Fibroblast of the aortic adventitia (primary cell): ENCODE measurements at places on chromosomes 4 and X.

- DNase-seq, result peak; percentile 39
Measured at GRCh38 chrX:40207626-40208025, 109.9 kb upstream of the BCOR start.

DNA sequence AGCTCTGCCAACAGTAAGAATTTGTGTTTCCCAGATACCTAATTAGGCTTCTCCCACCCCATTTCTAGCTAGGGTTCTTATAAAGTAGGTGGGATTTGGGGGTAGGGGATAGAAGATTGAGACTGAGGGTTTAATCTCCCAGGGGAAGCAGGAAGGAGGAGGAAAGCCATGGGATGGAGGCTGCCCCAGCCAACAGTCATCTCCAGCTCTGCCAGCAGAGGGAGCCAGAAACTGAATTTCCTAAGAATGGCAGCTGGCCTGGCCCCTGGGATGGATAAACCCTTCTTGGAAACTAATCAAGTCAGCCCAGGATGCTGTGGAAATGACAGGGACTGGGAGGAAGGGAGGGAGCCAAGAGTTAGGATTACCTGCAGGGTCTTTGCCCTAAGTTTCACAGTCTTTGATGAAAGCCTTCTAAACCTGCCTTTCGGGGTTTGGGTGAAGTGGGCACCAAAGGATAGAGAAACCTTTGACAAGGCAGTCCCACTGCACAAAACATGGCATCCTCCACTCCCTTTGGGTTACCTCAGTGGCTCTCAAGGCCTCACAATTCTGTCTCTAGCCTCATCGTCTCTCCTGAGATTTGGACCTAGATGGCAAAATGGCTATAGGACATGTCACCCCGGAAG is 6.7 kb upstream of the ERCC6L start:
- DNase-seq, result peak; percentile 67

DNA sequence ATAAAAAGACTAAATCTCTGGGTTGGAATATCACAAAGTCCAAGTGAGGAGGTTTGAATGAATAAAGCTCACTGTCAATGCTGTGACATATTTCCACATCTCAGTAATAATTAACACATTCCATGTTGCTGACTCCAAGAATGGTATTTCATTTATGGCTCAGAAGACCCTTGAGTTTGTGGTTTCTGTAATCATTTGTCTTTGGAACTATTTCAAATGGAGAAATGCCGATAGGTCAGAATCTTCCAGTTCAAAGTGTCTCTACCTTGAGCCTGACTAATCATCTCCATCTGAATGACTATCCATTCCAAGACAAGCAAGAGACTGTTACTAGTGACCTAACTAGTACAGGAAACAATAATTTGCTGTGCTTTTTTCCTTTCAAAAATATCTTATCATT is 24.2 kb upstream of the SLC2A9 start:
- DNase-seq, result no peak

DNA sequence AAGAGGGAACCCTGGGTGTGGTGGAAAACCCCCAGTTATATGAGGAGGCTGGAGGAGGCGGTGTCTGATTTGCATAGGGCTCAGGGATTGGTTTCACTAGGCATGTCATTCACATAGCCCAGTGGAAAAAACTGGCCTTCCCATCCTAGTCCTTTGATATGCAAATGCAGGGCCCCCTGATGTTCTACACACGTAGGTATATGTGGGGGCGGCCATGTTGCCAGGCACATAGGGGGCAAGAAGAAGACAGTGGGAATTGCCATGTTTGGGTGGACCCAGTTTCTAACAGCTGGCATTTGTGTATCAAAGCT is 34.0 kb upstream of the ENPP6 start:
- no peak for DNase-seq

GRCh38 chr4:2269206-2269531 is 7.3 kb upstream of the MXD4 start:
- no peak for DNase-seq

DNA sequence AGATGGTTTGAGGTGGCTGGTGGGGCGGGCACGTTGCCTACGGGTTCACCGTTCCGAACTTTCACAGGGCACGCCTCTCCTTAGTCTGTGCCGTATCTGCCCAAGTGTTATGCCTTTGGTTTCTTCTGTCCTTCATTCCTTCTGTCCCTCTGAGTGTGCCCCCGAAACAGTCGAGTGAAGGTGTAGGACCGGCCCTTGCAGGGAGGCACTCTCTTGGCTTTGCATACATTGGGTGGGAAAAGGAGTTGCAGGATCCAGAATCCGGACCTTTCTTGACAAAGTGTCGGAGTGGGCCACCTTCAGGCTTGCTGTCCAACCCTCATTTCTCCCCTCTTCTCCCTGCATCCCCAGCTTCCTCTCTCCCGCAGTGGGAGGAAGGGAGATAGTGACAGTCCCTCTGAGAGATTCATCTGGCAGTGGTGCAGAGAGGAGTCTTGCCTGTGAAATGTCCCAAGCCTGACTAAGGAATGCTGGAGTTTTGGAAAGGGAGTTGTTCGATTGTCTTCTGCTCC is 569 bp downstream of the ARFIP1 start:
- peak; percentile 47 for DNase-seq

GRCh38 chr4:1973661-1974060 is 35.1 kb downstream of the NELFA start:
- no peak for DNase-seq

DNA sequence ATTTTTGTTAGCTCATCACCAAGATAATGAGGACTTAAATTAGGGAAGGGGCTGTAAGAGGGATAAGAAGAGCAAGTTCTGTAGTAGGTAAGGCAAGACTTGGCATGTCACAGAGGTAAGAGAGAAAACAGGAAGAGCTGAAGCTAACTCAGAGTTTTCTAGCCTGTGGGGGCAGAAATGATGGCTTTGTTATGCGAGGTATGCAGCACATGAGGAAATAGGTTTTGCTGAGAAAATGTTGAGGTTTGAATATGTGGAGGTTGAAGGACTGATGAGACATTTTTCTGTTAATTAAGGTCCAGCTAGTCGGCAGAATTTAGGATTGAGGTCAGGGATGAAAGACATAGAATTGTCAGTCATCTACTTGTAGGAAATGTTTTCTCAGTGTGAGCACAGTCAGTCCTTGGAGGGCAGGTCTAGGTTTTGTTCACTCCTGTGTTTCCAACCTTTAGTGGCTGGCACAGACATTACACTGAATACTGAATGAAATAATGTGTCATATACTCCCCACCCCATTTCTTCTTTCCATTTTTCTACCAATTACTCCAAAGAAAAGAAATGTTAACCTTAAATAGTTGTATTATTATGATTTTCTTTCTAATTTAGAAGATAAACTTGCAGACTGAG is 154.0 kb upstream of the AADAT start:
- no peak for DNase-seq

GRCh38 chr4:15868111-15868510 is 70.4 kb downstream of the FGFBP1 start:
- DNase-seq, result peak; percentile 14

DNA sequence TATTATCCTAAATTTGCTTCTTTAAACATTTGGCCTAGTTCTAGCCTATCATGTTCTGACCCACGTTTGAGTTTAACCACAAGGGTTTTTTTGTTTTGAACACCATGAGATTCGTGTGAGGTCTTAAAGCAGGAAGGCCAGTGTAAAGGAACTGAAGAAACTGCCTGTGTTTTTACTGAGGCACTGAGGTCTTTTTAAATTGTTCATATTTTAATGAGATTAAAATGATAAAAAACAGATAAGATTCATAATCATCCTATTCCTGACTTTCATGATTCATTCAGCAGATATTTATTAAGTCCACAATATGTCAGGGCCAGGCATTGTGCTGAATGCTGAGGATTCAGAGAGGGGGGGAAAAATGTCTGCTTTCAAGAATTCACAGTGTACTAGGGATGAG is 3.2 kb downstream of the RPS6KA3 start:
- peak; percentile 65 for DNase-seq

DNA sequence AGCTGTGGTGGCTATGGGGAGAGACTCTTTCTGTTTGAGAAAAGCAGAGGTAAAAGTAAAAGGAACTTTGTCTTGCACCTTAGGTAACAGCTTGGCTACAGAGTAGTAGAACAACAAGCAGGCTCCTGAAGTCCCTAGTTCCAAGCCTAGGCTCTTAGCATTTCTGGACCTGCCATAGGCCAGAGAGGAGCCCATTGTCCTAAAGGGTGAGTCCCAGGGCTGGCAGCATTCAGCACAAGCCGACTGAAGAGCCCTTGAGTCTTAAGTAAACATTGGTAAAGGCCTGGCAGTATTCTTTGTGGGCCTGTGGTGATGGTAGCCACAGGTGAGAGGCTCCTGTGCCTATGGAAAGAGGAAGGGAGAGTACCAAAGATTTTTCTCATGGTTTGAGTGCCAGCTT is 38.2 kb downstream of the CSN3 start:
- DNase-seq, result no peak

- DNase-seq, result no peak
Measured at GRCh38 chr4:26942871-26943270, 82.2 kb downstream of the STIM2 start.

DNA sequence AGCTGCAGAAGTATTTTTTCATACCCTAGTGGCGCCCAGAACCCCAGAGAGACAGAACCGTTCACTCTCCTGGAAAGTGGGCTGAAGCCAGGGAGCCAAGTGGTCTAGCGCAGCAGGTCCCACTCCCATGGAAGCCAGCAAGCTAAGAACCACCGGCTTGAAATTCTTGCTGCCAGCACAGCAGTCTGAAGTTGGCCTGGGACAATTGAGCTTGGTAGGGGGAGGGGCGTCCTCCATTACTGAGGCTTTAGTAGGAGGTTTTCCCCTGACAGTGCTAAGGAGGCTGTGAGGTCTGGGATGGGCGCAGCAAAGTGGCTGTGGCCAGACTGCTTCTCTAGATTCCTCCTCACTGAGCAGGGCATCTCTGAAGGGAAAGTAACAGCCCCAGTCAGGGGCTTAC is 84.5 kb upstream of the ATXN3L start:
- DNase-seq, result no peak

DNA sequence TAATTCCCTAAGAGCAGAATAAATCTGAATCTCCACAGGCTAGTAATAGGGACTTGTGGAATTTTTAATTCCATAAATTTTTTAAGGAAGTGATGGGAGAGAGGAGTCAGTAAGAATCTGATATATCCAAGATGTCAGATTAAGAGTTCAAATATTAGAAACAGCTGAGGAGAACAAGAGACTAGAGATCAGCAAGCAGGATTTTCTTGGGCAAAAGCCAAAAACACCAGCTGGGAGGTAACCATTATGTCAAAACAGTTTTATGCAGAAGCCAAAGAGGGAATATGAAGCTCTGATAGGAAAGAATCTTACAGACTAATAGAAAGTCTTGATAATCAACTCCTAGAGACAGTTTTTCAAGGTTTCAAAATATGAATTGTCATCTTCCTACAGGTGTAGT is 72.2 kb upstream of the RBPJ start:
- DNase-seq, result peak; percentile 91

DNA sequence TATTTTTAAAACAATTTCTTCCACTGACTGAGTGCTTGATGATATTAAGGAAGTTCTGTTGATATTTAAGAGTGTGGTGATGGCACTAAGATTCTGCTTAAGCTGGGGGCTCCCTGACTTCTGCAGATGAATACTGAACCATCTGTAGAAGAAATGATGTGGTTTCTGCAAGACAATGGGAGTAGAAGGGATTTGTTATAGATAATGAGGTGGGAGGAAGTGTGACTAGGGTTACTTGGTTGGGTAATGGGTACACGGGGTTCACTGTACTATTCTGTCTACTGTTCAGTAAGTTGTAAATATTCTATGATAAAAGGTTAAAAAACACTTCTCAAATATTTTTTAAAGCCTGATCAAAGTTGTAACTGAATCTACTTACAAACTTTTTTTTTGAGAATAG is 60.9 kb upstream of the TXK start:
- no peak for DNase-seq

DNA sequence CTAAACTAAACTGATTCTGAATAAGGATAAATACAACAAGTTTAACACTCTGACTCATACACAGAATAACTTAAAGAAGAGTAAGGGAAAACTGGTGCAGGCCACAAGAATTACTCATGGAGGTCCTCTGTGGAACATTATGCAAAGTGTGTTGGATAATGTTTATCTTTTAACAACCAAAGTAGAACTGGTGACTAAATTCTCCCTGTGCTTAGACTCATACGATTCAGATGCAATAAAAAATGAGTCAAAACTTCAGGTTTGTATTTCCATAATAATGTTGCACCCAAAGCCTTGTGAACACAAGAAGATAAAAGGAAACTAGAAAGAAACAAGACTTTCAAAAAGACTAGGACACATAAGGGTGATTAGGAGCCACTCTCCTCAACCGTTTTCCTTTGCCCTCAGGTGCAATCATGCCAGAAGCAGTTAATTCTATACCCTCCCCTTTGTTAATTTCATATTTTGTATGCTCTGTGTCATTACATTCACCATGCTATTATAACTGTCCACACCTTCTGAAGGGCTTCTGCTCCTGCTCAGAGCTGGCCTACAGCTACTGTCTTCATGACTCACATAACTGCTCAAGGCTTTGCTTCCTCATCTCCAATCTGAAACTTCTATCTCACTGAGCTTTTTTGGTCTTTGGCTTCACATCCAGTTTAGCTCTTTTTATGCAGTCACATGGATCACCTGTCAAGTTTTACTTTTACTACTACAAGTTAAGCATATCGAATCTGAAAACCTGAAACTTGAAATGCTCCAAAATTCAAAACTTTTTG is 60.2 kb downstream of the KCNIP4 start:
- peak; percentile 86 for DNase-seq

GRCh38 chr4:174204164-174204831 is 79.2 kb downstream of the FBXO8 start:
- DNase-seq, result no peak

DNA sequence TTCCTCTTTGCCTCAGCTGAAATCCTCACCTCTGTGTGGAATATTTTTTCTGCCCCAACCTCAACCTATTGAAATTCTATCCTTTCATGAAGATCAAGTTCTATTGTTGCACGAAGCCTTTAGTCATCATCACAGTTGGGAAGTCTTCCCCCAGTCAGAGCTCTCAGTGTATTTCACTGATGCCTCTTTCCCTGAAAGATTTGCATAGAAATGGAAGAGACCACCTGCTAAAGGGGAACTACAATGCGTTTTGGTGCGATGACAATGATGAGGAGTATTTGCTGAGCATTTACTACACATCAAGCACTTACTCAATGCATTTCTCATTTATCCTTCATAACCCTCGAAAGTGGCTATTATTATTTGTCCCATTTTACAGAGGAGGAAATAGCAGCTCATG is 151.2 kb upstream of the KLF3 start:
- DNase-seq, result no peak

DNA sequence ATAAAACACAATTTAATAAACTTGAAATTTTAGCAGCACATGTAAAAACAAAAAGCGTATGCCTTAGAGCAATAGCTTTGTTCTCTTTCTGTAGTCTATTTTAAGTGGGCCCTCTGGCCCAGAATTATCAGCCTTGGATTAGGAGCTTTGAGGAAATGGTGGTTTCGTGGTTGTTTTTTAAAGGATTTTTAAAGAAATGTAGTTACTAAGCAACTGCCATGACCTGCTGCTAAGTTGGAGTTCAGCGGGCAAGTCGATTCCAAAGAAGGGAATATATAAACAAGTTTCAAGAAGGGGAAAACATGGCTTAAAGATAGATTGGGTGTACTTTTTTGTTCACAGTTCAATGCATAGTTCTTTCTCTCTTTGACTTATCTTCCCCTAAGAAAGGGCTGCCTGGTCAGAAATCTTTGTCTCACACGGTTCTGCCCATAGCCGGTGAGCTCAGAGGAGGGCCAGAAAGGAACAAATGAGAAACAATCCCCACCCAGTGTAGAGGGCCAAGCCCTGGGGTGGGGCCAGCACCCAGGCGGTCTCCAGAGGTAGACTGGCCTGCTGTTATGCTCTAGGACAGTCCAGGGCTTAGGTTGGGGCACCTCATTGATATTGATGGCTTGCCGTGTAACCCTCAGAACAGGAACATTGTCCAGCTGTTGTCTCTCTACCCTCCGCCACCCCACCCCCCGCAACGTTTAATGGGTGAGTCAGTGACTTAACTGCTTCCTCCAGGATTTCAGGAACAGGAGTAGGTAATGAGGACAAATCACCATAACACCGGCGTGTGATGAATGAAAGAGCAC is 32.5 kb downstream of the DLG3 start:
- DNase-seq, result peak; percentile 47
